ENCODE measurements at places on chromosomes 12 and 14.

GRCh38 chr12:119649202-119649808 lies 18.6 kb upstream of the PRKAB1 start:
- DNase-seq, result no peak

GRCh38 chr14:46646796-46647195 lies 4.8 kb downstream of the RPL10L start:
- DNase-seq, result no peak

DNA sequence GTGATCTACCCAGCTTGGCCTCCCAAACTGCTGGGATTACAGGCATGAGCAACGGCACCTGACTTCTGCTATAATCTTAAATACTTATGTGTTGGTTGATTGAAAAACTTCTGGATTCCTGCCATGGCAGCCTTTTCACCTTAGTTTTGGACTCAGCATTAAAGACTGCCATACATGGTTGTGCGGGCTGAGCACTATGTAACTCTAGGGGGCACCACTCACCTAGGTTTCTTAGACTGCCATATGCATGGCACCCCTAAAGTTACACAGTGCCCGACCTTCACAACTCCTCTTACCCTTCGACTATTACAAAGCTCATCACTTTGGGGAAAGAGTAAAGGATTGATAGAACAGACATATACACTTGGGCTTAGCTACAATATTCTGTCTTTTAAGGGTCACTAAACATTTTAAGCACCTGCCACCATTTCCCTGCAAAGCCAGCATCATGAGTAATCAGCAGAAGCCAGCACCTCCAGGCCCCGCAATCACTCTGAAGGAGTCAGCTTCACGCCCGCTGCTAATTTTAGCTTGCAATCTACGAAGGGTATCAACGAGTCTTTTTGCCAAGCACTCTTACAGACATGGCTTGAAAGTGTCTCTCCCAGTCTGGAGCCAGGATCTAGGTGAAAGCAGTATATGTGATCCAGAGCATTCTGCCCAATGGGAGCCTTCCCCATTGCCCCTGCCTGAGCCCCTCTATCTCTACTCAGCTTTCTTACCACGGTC lies 59.8 kb downstream of the SUDS3 start:
- no peak for DNase-seq

GRCh38 chr14:74134484-74134883 lies 49.7 kb downstream of the LIN52 start:
- no peak for DNase-seq

- DNase-seq, result no peak
These were observed 34.6 kb downstream of the NCKAP5L start for GRCh38 chr12:49793620-49794019.

GRCh38 chr12:24470050-24470449 lies 478.9 kb downstream of the BCAT1 start:
- no peak for DNase-seq

Data from right hindlimb (tissue), 1 donor.